Pulmonary artery endothelial cell (primary cell): ENCODE measurements at places on chromosomes 2 and 18. TPM values are rescaled to one million over a fixed set of nuclear protein-coding genes. Genes with fewer than 3 reads are reported as not detected.

COBLL1 gene
- 4.4 and 6.8 TPM in 2 replicates for total RNA-seq

REG1B gene
- not detected in 2 replicates for total RNA-seq

SULT1C2 gene
- not detected in 2 replicates for total RNA-seq

RNPEPL1 gene
- total RNA-seq = 18.4 and 20.8 TPM in 2 replicates

LCLAT1 gene
- total RNA-seq = 8.6 and 17.7 TPM in 2 replicates
